ENCODE measurements at places on chromosomes 6 and 20.

DNA sequence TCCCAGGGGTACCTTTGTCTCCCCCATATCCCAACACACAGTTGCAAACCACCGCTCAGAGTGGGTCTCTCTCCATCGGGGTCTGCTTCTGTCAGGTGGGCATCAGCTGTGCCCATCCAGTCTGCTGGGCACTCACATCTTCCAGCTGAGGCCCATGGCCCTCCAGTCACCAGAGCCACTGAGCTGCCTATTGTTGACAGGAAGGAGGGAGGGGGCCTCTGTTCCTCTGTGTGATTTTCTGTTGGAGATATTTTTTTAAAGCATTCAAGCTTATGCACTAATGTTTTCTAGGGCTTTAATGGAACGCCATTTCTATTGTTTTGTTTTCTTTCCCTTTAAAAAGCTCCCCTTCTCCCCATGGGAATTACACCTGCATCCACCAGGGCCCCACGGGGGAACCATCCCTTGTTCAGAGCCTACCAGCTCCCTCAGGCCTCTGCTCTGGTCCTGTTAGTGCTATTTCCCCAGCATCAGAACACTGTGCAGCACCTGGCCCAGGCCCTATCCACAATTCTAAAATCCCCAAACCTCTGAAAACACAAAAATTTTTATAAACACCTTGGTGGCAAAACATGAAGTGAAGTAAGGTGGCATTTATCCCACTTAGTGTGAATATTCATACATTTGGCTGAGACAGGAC is 326.2 kb downstream of the CD83 start:
- no peak for DNase-seq

DNA sequence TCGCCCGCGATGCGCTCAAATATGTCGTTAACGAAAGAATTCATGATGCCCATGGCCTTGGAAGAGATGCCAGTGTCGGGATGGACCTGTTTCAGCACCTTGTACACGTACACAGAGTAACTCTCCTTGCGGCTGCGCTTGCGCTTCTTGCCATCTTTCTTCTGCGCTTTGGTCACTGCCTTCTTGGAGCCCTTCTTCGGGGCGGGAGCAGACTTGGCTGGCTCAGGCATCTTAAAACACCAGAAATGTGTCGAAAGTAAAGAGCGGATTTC is 36.4 kb downstream of the HFE start:
- DNase-seq = no peak

DNA sequence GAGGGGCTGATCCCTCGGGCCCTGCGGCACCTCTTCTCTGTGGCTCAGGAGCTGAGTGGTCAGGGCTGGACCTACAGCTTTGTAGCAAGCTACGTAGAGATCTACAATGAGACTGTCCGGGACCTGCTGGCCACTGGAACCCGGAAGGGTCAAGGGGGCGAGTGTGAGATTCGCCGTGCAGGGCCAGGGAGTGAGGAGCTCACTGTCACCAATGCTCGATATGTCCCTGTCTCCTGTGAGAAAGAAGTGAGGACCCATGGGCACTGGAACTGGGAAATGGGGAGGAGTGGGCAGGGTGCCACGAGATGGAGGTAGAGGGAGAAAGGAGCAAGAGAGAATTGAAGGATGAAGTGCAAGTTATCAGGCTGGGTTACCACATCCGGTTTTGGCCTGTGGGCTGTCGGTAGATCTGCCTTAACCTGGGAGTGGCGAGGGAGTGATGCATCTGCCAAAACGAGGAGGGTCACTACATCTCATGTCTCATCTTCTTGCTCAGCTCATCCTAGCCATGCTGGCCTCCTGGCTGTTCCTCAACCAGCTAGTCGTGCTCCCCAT is 5.4 kb upstream of the PHF1 start:
- DNase-seq = no peak

DNA sequence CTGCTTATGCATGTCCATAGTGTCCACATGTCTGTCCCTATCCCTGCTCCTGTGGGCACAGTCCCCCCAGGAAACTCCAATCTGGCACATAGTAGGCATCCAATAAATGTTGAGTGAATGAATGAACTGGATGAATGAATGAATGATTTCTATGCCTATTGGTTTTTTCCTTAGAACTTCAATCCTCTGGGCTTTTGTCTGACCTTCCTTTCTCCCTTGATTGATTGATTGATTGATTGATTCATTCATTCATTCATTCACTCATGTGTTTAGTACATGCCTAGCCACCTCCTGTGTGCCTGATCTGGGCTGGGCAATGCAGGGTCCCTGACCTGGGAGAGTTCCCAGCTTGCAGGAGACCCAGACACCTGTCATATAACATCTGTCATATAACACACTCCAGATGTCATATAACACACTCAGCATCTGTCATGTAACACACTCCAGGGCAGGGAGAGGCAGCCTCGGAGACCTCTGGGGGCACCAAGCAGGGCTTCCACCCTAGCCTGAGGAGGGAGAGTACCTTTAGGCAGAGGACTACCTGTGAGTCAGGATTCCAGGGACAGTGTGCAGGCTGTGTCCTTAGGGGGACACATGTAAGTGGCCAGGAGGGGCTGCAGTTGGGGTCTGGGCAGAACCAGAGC is 17.9 kb downstream of the VSTM2L start:
- no peak for DNase-seq

GRCh38 chr20:3433744-3434143 is 26.3 kb upstream of the DNAAF9 start:
- DNase-seq = no peak

- DNase-seq = no peak
These were observed 96.1 kb downstream of the VEGFA start for GRCh38 chr6:43865932-43866645.

DNA sequence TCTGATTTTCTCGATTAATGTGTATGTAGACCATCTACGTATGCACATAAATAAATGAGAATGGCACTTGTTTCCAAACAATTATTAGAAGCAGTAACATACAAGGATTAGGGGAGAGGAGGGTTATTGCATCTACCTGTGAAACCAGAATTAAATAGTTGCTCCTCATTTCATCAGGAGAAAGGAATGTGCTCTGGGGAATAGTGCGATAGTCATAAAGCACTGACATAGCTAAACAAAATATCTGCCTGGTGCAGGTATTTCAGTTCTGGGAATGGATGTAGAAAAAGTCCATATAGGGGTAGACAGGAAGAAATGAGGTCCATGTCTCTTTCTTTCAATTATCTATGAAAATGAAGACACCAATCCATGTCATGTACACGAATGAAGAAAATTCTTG is 1.6 kb upstream of the ID4 start:
- no peak for DNase-seq

DNA sequence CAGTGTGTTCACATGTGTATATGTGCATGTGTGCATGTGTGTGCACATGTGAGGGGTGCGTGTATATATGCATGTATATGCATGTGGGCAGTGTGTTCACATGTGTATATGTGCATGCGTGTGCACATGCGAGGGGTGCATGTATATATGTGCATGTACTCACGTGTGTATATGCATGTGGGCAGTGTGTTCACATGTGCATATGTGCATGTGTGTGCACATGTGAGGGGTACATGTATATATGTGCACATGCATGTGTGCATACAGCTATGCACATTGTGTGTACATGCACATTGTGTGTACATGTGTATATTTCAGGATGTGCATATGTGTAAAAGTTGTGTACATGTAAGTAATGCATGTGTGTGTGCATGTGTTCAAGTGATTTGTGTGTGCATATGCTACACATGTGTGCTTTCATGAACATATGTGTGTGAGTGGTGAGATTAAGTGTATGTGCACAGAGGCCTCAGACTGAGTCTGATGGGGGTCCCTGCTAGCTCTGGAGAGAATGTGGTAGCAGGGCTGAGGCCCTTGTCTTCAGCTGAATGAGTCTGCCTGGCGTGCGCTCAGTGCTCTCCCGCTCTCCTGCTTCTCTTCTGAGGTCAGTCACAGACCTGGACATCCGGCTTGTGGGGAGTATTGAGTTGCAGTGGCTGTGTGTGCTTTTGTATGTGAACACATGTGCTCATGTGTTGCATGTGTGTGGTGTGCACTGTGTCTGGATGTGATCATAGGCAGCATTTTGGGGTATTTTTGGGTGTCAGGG is 19.9 kb upstream of the MYT1 start:
- DNase-seq = no peak

DNA sequence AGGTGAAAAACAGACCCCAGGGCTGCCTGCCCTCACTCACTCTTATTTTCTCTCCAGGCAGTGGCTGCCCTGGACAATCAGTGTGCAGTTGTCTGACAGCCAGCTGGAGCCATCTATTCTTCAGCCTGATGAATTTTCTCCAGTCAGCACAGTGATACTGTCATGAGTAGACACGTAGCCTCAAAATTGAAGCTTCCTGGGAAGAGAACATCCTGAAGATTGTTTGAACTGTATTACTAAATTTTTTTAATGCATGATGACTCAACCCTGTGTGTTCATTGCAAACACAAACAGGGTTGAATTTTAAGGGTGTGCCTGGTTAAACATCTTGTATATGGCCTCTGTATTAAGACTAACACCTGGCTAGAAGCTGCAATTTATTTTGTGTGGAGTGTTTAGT is 49.8 kb upstream of the STXBP5 start:
- no peak for DNase-seq

DNA sequence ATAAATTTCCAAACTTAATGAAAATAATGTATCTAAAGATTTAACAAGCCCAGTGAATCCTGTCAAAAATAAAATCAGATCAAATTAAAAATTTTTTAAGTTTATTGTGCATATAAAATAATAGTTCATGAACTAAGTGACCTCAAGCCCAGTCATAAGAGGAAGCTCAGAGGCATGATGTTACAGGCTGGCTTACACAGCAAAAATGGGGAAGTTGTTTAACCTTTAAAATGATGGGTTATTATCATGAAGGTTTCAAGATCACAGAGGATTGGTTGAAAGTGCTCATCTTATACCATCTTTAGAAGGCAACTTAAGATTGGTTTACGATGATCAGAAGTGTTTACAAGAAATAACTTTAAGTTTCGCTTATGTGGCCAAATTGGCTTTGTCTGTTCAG is 102.5 kb downstream of the PAK5 start:
- no peak for DNase-seq

GRCh38 chr6:105151644-105152043 is 28.2 kb downstream of the POPDC3 start:
- DNase-seq = no peak

- DNase-seq = no peak
These were observed 156.4 kb downstream of the MBOAT1 start for GRCh38 chr6:20055916-20056315.

- no peak for DNase-seq
These were observed 246.7 kb downstream of the TTLL2 start for GRCh38 chr6:167571550-167571949.

DNA sequence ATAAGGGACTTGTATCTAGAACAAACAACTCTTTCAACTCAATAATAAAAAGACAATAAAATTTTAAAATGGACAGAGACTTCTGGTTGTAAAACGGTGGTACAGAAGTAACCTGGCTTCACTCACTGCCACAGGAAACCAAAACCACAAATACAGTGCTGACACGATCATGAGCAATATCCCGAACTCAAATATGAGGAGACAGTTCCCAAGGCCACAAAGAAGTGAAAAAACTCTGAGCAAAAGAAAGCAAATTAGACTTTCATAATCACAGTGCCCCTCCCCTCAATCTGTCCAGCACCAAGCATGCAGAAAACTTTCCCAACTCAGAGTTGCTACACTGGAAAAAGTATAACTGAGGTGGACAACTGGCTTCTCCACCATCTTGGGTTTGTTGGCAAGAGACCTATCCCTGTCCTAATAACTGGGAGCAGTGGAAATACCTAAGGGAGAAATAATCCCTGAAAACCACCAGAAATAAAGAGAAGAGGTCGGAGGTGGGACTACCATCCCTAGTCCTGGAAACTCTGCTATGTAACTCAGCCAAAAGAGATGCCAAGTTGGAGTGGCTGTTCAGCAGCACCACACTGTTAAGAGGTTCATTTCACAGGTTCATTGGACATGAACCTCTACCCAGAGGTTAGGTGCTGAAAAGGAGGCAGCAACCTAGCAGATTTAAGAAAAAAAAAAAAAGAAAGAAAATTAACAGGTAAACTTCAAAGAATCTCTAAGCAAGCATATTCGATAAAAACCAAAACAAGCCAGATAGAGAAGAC is 55.5 kb downstream of the REV3L start:
- DNase-seq = no peak

DNA sequence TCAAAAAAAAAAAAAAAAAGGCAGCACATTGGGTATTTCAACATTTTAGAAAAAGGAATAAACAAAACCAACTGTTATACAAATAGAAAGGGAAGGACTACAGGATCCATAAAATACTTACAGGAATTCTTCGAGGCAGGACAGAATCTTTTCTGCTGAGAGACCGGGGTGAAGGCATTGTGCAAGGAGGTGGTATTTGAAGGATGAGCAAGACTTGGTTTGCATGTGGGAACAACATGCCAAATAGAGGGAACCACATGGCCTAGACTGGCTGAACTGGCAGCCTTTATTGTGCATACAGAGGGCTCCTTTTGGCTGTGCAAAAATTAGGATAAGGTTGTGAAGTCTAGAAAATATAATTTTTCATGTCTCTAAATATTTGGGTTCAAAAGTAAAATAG is 62.9 kb downstream of the SCAND1 start:
- no peak for DNase-seq

DNA sequence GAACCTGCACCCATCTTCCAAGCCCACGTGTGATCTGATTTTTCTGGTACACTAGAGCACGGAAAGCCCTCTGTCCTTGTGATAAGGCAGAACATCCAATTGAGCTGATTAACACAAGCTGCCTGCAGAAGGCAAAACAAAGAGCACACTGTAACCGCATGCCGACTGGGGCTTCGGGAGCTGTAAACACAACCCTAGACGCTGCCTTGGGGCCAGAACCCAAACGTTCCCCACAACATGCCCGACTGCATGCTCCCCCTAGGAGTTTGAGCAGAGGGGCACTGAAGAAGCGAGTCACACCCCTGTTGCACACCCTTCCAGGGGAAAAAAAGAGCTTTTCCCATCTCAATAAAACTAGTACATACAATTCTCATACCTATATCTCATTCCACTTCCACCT is 470.7 kb downstream of the HTR1B start:
- DNase-seq = no peak

DNA sequence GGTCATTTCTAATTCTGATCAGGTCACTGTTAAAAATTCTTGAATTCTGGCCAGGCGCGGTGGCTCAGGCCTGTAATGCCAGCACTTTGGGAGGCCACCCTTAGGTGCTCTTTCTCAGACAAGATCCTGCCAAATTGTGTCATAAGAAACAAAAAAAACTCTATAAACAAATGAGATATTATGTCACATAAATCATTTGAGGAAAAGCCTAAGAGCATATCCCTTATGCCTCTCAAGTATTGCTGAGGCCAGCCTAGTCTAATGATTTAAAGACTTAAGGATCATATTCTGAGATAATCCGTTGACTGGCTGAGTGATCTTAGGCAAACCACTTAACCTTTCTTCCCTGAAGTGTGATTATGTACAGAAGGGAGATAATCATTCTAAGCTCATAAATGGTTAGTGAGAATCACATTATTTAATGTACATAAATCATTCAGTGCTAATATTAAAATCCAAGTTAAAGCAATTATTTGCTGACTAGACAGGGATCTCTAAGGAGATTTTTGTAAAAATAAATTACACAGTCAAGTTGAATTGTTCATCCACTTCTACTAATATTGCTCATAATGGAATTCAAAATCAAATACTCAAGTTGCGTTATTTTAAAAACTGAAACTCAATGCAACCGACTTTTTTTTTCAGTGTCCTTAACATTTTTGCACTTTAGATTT is 365.4 kb downstream of the PHF3 start:
- no peak for DNase-seq

Measured in putamen (tissue), 1 donor.